ENCODE measurements at places on chromosomes 5 and 9. TPM values are rescaled to one million over a fixed set of nuclear protein-coding genes. Genes with fewer than 3 reads are reported as not detected.

DNA sequence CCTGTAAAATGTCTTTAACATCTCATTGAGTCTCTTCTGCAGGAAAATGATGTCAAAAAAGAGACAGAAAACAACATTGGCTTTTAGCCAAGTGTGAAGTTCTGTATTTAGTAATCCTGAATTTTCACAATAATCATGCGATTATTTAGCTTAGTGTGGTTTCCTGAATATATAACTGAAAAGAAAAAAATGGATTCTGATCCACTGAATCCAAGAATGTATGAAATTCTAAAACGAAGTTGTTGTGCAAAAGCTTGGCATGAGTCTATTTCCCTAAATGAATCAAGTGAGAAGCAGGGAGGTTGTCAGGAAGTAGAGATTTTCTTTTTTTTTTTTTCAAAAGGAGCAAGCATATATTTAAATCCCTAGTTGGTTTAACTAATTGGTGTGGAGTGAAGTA, 145.9 kb upstream of the CDH6 start:
- H3K27me3 ChIP-seq = no peaks in the 10 kb centered on the region
- no peak overlapping the region for H3K4me3 ChIP-seq
- H3K4me1 ChIP-seq = no peaks in the 10 kb centered on the region
- no peak overlapping the region for H3K27ac ChIP-seq

Gene ABO
- polyA plus RNA-seq = not detected

- no peaks in the 10 kb centered on the region for H3K27me3 ChIP-seq
- H3K4me3 ChIP-seq = no peak overlapping the region
- H3K27ac ChIP-seq = no peak overlapping the region
- DNase-seq = no peak
- peaks cover 6% of the 10 kb centered on the region for H3K4me1 ChIP-seq
Measured at GRCh38 chr9:93533863-93534262, 42.5 kb upstream of the PHF2 start.

DNA sequence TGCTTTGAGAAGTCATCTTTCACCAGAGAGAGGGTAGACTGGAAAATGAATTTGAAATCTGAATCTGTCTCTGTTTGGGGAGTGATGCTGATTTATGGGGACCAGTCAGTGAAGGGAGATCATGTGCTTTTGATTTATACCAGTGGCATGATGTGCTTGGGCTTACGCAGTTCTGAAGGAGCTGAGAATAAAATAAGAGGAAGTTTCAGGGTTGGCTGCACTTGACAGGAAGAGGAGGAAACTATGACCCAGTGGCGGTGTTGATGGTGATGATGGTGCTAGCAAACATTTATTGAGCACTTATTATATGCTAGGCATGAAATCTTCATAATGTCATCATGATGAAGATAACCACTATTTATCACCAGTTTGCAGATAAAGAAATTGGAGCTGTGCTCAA, 136.4 kb upstream of the GLRA1 start:
- no peak overlapping the region for H3K4me3 ChIP-seq
- H3K4me1 ChIP-seq = peaks cover 18% of the 10 kb centered on the region
- DNase-seq = peak; percentile 59
- no peaks in the 10 kb centered on the region for H3K27me3 ChIP-seq
- H3K27ac ChIP-seq = peak overlapping the region; percentile 90

DNA sequence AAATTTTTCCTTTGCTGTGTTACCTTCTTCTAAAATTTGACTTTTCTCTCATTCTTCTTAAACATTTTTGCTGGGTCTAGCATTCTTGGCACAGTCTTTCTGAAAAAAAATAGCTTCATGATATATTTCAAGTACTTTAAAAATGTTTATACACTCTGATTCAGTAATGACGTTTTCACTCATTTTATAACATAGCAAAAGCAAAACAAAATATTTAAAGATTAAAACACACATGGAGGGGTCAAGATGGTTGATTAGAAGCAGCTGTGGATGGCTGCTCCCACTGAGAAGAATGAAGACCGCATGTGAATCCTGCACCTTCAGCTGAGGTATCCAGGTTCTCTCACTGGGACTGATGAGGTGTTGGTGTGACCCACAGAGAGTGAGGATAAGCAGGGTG, 188.2 kb downstream of the SGCD start:
- DNase-seq = no peak
- H3K36me3 ChIP-seq = peaks cover 9% of the 10 kb centered on the region
- no peak overlapping the region for H3K4me3 ChIP-seq
- H3K27ac ChIP-seq = no peak overlapping the region
- no peaks in the 10 kb centered on the region for H3K4me1 ChIP-seq

DNA sequence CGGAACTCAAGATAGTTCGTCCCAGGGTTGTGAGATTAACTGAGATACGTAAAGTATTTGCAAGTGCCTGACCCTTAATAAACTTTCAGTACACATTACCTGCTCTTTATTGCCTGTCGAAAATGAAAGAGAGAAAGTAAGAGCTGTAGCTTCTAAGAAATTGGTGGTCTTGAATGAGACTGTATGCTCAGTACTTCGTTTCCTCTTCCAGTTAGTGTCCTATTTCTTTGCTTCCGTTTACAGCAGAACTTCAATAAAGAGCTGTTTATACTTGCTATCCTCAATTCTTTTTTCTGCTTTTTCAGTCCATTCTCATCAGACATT, 534 bp downstream of the SRFBP1 start:
- peak overlapping the region; percentile 100 for H3K4me3 ChIP-seq
- peak overlapping the region; percentile 100 for H3K27ac ChIP-seq
- H3K27me3 ChIP-seq = peaks cover 7% of the 10 kb centered on the region
- H3K36me3 ChIP-seq = peaks cover 10% of the 10 kb centered on the region
- H3K4me1 ChIP-seq = peaks cover 36% of the 10 kb centered on the region
- DNase-seq = no peak

Gene SH3TC2
- not detected for polyA plus RNA-seq

Gene MARCHF11
- polyA plus RNA-seq = not detected

DNA sequence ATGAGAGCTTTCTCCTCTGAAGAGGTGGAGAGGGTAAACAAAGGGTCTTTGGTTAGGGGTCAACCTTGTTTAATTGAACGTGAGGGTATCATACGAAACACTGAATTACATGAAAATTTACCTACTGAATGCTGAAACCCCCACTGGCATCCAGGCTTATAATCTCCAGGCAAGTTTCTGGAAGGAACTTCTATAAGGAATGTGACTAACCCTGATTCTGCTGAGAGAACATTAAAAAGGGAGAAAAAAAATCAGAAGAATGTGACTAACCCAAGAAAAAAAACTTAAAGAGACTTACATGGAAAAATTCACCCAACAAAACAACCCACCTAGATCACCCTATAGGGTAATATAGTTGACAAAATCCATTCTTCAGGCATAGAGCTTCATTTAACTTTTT, 55.5 kb downstream of the APC start:
- H3K4me3 ChIP-seq = no peak overlapping the region
- H3K27me3 ChIP-seq = no peaks in the 10 kb centered on the region
- peaks cover 21% of the 10 kb centered on the region for H3K36me3 ChIP-seq
- H3K27ac ChIP-seq = peak overlapping the region; percentile 62
- H3K4me1 ChIP-seq = peaks cover 54% of the 10 kb centered on the region

- peak overlapping the region; percentile 74 for H3K4me3 ChIP-seq
- no peaks in the 10 kb centered on the region for H3K27me3 ChIP-seq
- H3K36me3 ChIP-seq = no peaks in the 10 kb centered on the region
- no peak for DNase-seq
- peak overlapping the region; percentile 93 for H3K27ac ChIP-seq
Measured at GRCh38 chr9:127734247-127734746, 797 bp downstream of the TOR2A start.

- H3K36me3 ChIP-seq = no peaks in the 10 kb centered on the region
- no peaks in the 10 kb centered on the region for H3K4me1 ChIP-seq
Measured at GRCh38 chr5:144236499-144236898, 65.8 kb downstream of the KCTD16 start.

GRCh38 chr5:150516011-150516410, 8.1 kb downstream of the NDST1 start:
- no peak overlapping the region for H3K4me3 ChIP-seq
- no peaks in the 10 kb centered on the region for H3K27me3 ChIP-seq
- DNase-seq = no peak
- peaks cover 17% of the 10 kb centered on the region for H3K4me1 ChIP-seq

Gene EPB41L4B
- polyA plus RNA-seq = not detected

- no peak overlapping the region for H3K4me3 ChIP-seq
- DNase-seq = no peak
- H3K27ac ChIP-seq = no peak overlapping the region
- H3K27me3 ChIP-seq = no peaks in the 10 kb centered on the region
Measured at GRCh38 chr9:127886401-127886972, 9.0 kb upstream of the AK1 start.

DNA sequence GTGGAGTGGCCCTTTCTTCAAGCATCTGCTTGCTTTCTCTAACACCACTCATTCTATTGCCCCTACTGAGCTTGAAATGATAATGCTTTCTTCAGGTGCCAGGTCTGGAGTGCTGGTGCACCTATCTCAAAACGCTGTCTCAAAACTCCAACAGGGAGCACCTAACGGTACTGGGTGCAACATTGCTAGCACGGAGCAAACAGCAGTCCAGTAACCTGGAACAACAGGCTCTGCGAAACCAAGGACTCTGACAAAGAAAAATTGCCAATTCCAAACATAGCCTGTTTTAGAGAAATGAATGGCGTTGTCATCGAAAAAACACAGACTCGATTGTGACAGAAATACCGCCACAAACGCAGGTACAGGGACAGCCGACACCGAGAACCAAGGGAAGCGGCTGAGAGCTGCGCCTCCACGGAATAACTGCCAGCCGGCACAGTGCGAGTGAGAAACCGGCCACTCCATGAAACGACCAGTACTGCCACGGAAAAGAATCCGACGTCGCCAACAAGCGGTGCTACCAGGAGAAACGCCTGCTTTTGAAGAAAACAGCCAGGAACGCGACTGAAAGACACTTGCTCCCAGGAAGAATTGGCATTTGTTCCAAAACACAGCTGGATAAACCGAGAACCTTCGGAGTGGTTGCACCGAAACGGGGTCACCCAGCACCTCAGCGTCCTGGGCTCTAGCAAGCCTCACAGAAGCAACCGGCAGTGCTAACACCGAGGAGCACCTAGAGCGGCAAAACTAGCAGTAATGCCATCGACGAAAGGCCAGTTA, 3.1 kb downstream of the ANXA2R start:
- H3K27ac ChIP-seq = peak overlapping the region; percentile 95
- no peaks in the 10 kb centered on the region for H3K27me3 ChIP-seq
- no peak for DNase-seq
- H3K4me1 ChIP-seq = peaks cover 31% of the 10 kb centered on the region
- H3K36me3 ChIP-seq = no peaks in the 10 kb centered on the region

Gene PCDHB11
- polyA plus RNA-seq = not detected

Gene C9orf153
- not detected for polyA plus RNA-seq

Gene DNAJC18
- 4.4 TPM for polyA plus RNA-seq

Gene WDR41
- 29.6 TPM for polyA plus RNA-seq

DNA sequence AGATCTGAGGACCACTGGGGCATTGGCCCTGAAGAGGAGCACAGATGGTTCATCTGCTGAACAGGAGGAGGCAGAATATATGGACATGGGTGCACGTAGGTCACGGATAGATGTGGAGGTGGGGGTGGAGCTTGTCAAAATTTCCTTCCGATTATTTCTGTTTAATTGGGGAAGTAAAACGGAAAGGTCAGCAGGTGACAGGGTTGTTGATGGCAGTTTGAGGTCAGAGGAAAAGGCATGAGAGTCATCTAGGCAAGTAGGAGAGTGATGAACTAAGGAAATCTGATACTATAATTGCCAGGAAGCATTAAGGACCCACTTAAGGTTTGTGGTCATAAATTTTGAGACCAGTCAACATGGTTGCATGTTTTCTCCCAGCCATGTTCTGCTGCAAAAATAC, 8.4 kb upstream of the FAM81B start:
- no peak for DNase-seq
- no peaks in the 10 kb centered on the region for H3K27me3 ChIP-seq
- H3K27ac ChIP-seq = no peak overlapping the region
- peaks cover 9% of the 10 kb centered on the region for H3K4me1 ChIP-seq
- no peak overlapping the region for H3K4me3 ChIP-seq
- H3K36me3 ChIP-seq = no peaks in the 10 kb centered on the region

Gene LRRC19
- polyA plus RNA-seq = not detected

DNA sequence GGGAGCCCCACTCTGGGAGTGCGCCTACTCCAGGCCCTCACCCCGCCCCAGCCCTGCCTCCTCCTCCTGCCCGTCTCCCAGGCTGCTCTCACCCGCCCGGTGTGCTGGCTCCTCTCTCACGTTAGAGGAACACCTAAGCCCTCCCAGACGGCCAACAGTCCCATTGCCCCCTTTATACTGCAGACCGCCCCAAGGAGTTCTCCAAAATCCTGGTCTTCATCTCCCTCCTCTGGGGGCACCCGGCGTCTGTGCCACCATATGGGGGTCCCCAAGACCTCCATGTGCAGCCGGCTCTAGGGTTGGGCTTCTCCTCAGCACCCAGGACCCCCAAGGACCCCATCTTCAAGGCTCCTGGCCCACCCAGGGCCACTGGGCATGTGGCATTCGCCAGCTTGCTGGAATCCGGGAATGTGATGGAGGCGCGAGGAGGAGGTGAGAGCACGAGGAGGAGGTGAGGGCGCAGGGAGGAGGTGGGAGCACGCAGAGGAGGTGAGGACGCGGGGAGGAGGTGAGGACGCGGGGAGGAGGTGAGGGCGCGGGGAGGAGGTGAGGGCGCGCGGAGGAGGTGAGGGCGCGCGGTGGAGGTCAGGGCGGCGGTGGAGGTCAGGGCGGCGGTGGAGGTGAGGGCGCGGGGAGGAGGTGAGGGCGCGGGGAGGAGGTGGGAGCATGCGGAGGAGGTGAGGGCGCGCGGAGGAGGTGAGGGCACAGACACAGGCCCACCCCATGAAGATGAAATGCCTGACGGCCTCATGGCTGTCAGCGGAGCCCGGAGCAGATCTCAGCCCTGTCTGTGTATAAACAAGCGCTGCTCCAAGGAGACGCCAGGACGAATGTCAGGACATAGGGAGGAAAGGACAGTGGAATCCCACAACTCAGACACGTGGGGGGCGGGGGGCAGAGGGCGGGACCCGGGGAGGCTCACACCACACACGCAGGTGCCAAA, 41.2 kb downstream of the EXD3 start:
- H3K27ac ChIP-seq = peak overlapping the region; percentile 42
- no peaks in the 10 kb centered on the region for H3K4me1 ChIP-seq
- H3K4me3 ChIP-seq = no peak overlapping the region

Gene CSF2
- polyA plus RNA-seq = not detected

DNA sequence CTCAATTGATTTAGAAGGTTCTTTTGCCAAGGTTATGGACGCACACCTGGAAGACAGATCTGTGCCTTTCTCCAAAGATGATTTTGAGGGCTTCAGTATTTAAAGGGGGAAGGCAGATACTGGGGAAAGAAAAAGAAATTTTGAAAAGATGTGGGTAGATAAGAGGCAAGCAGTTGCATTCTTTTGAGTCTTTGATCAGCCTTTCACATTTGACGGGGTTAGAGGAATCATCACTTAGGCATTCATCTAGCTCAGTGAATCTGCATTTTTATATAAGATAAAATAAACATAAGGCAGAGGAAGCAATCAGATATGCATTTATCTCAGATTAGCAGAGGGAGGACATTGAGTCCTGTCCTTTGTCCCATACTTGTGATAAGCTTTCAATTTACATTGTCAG, 243.4 kb upstream of the RAI14 start:
- no peaks in the 10 kb centered on the region for H3K36me3 ChIP-seq
- no peaks in the 10 kb centered on the region for H3K4me1 ChIP-seq
- peak overlapping the region; percentile 31 for H3K27ac ChIP-seq
- DNase-seq = no peak
- H3K4me3 ChIP-seq = no peak overlapping the region
- peaks cover 11% of the 10 kb centered on the region for H3K27me3 ChIP-seq

GRCh38 chr9:114249424-114250234, 73.3 kb upstream of the ORM1 start:
- H3K4me3 ChIP-seq = no peak overlapping the region
- no peak for DNase-seq
- H3K36me3 ChIP-seq = no peaks in the 10 kb centered on the region
- H3K4me1 ChIP-seq = no peaks in the 10 kb centered on the region
- no peak overlapping the region for H3K27ac ChIP-seq
- H3K27me3 ChIP-seq = peaks cover 9% of the 10 kb centered on the region
